IPS DF 6.9 (cell line): ENCODE measurements at places on chromosomes 16 and 17.

DNA sequence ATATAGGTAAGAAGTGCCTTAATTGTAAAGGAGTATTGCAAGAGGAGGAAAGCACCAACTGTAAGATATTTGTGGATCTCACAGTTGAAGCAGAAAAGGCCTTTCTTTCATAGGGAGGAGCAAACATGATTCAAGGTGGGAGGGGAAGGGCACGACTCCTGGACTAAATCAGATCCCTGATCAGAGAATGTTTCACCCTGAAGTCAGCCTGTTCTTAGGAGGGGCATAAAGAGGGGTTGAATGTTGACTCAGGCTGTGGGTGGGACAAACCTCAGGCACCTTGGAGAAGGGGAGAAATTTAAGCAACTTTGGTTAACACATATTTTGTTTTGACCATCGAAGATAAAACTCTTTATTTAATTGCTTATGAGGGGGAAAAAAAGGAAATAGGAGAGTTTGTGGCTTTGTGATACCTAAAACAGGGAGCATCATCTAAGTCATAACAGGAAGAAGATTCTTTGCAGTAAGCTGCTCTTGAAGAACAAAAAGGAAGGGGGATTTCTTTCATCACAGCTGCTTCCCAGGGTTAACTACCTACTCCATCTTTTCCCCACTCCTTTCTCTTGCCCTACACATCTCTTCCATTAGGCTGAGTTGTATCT is 158.6 kb upstream of the ZNF267 start:
- no peaks in the 10 kb centered on the region for H3K36me3 ChIP-seq
- H3K27me3 ChIP-seq: no peaks in the 10 kb centered on the region
- no peaks in the 10 kb centered on the region; the same call in 1 of the 2 replicates for H3K4me1 ChIP-seq
- H3K4me3 ChIP-seq: no peak overlapping the region
- no peak for DNase-seq

DNA sequence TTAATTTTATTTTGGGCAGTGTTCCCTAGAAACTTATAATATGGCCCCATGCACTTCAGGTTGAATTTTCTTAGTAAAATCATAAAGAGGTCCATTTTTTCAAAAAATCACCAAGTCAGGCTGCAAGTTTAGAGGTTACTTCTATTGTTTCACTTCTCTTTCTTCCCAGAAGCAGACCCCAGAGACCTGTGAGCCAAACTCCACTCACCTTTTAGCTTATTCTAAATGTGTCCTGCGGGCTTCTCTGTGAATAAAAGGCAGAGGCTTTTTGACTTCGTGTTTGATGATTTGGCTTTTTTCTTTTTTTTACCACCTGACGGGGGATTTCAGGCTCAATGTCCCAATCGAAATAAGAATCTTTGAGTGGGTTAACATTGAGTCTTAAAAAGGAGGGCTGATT is 7.4 kb downstream of the PRKCB start:
- no peak overlapping the region for H3K4me3 ChIP-seq
- no peaks in the 10 kb centered on the region for H3K27me3 ChIP-seq
- H3K27ac ChIP-seq: no peak overlapping the region
- H3K36me3 ChIP-seq: no peaks in the 10 kb centered on the region
- DNase-seq: no peak

DNA sequence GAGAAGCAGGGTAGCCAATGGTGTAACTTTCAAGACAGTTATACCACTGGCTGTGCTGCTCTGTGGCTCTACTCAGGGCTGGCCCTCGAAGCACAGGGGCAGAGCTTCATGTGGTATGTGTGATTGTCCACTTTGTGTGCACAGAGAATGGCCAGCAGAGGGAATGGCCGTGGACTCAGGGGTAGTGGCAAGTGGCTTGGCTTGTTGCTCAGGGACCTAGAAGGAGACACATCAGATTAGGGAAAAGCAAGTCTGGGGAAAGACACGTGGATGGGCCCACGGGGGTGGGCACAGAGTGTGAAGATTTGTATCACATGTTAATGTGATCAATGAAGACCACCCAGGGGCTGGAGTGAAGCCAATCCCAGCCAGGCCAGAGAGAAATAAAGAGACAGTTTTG is 20.0 kb upstream of the XYLT2 start:
- no peak overlapping the region for H3K27ac ChIP-seq
- no peak for DNase-seq
- no peak overlapping the region for H3K4me3 ChIP-seq
- no peaks in the 10 kb centered on the region for H3K36me3 ChIP-seq
- H3K4me1 ChIP-seq: no peaks in the 10 kb centered on the region
- no peaks in the 10 kb centered on the region for H3K27me3 ChIP-seq

DNA sequence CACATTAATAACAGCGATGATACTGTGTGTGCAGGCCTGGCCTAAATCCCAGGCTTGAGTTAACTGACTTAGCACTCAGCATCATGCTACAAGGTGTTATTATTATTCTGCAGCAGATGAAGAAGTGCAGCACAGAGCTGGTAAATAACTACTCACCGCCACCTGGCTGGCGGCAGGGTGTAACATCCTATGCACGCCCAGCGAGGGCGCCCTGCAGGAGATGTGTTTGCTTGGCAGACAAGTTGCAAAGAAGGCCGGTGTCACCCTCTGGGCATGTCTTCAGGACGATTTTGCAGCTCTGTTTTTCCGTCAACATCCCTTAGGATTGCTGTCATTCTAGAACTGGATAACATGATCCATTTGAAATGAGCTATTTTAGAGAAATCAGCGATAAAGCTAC is 30.1 kb downstream of the DNAH9 start:
- H3K4me1 ChIP-seq: no peaks in the 10 kb centered on the region
- H3K36me3 ChIP-seq: no peaks in the 10 kb centered on the region
- no peak overlapping the region for H3K4me3 ChIP-seq
- H3K27ac ChIP-seq: no peak overlapping the region

DNA sequence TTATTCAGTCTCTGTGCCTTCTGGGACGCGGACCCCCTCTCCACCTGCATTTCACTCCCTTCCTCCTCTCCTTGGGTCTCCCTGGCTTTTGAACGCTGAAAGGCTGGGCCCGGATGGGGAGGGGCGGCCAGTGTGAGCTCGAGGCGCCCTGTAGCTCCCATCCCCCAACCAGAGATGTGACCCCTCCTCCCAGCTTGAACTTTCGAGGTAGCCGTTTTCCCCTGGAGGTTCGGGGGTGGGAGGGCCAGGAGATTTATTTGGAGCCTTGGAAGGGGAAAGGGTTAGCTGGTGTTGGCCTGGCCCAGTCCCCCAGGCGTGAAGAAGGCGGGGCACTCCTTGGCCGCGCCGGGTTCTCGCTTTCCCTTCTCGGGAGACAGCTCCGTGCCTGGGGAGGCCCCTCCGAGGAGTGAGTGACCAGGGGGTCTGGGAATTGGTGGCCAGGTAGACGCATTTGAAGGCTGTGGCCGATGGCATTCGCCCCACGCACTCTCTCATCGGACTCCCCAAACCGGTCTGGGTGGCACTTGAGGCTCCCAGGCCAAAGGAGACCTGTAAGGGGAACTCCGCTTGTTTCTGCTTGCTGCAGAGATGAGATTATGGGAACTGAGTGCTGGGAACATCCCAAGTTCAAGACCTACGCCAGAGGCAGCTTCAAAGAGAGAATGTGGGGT is 942 bp downstream of the LDAF1 start:
- H3K4me1 ChIP-seq: no peaks in the 10 kb centered on the region
- H3K36me3 ChIP-seq: peaks cover 8% of the 10 kb centered on the region; the same call in 1 of the 2 replicates
- peak overlapping the region; percentile 80; the same call in 1 of the 2 replicates for H3K4me3 ChIP-seq
- DNase-seq: no peak

DNA sequence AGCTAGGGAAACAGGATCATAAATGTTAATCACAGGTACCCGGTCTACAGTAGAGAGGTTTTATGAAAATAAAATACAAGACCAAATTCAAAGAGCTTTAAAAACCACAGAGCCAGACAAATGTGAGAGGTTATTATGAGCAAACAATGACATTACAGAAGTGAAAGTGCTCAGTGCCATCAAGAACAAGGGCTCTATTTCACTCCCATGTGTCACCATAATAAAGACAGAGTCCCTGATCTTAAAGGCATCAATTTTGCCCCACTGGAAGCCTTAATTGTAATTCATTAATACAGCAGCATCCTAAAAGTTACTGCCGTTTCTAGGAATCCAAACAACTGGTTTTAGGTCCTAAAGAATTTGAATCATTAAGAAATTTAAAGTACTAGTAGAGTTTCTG is 43.7 kb upstream of the CDRT4 start:
- no peaks in the 10 kb centered on the region for H3K4me1 ChIP-seq
- H3K4me3 ChIP-seq: no peak overlapping the region
- no peak for DNase-seq
- H3K27ac ChIP-seq: no peak overlapping the region

DNA sequence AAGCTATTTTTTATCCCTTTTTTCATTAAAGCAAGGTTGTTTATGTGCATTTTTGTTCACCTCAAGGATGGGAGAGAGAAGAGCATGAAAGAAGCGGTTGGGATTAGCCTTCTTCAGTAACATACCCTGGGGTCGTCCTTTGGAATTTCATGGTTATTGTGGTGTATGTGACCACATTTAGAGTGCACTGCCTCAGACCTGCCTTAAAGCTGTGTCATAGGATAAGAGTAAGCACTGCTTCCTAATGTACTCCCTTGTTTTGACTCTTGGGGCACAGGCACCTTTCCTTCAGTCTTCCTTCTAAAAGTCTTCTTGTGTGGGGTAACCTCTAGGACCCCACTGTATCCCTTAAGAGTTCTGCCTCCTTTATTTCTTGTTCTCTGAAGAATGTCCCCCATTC is 28.9 kb downstream of the TNRC6A start:
- no peaks in the 10 kb centered on the region for H3K27me3 ChIP-seq
- no peak overlapping the region for H3K4me3 ChIP-seq
- H3K36me3 ChIP-seq: no peaks in the 10 kb centered on the region; the same call in 1 of the 2 replicates
- H3K4me1 ChIP-seq: no peaks in the 10 kb centered on the region; the same call in 1 of the 2 replicates

DNA sequence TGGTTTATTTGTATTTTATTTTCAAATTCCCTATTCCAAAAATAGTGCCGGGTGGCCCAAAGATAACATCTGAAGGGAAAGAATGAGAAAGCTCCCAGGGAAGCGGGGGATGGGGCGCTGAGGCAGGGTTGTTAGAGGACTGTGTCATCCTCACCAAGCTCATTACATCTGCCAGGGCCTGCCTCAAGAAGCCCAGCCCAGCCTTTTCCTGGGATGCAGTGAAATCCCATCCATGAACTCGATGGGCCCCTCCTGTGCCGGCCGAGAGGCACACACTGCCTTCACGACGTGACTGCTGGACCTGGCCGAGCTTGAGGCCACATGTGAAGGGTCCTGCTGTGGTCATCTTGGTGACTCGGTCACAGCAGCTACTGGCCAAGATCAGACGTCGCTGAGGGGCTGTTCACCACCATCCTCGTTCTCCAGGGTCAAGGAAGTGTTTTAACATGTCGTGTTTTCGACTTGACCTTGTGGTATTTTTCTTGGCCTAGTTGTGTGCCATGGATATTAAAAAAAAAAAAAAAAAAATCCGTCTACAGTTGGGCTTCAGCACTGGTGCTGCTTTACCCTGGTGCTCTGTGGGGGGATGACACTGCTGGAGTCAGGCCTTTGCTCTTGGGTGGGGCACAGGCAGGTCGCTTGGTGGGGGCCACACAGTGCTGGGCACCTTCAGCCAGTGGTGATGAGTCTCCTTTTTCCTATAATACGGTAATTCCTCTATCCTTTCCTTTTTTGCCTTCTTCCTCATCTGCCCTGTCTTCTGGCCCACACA is 4.9 kb downstream of the TIMM22 start:
- no peaks in the 10 kb centered on the region for H3K27me3 ChIP-seq
- H3K36me3 ChIP-seq: peaks cover 12% of the 10 kb centered on the region

DNA sequence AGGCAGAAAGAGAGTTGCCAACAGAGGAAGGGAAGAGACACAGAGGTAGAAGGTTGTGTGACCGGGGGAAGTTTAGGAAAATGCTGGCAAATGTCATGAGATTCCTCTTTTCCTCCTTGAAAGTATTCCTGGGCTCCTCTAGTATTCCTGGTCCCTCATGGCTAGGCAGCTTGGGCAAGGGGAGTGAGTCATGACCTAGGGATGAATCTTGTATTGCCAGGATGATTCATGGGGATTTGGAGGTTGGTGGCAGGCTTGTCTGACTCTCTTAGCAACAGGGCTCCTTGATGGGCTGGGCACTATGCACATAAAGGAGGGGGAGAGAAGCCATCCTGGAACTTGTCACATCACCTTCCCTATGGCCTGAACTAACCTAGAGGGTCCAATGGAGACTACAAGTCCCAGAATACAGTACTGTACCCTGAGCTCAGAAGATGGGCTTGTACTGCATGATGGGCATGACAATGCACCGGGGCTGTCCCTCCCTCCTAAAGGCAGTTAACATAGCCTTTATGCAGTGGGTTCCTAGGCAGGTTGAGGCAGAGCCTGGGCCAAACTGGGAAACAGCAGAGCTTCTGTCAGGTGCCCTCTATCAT is 2.1 kb upstream of the SEZ6 start:
- H3K4me3 ChIP-seq: no peak overlapping the region
- H3K36me3 ChIP-seq: no peaks in the 10 kb centered on the region
- H3K27me3 ChIP-seq: peaks cover 6% of the 10 kb centered on the region; the same call in 1 of the 2 replicates
- H3K27ac ChIP-seq: no peak overlapping the region
- DNase-seq: no peak

- no peaks in the 10 kb centered on the region for H3K36me3 ChIP-seq
- H3K4me1 ChIP-seq: no peaks in the 10 kb centered on the region
- no peak for DNase-seq
- no peak overlapping the region for H3K4me3 ChIP-seq
- no peak overlapping the region for H3K27ac ChIP-seq
- no peaks in the 10 kb centered on the region for H3K27me3 ChIP-seq
Observed at GRCh38 chr17:17380145-17380925, 77.2 kb downstream of the NT5M start.

DNA sequence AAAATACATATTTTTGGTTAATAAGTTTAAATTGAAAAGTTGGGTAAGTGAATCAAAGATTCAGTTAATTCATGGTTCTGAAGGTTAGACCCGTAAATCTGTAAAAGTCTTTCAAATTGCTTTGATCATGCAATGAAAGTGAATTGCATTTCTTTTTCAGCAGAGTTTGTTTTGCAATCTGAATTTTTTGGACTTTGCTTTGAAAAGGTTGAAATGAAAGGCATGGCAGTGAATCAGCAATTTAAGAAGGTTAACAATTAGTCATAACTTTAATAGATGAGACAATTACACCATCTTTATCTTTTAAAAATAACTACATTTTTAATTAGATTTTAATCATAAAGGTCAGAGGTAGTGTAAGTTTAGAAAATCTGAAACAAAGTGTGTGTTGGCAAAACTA is 310.9 kb upstream of the KCNJ16 start:
- no peaks in the 10 kb centered on the region for H3K27me3 ChIP-seq
- no peaks in the 10 kb centered on the region for H3K36me3 ChIP-seq
- H3K27ac ChIP-seq: no peak overlapping the region
- no peak overlapping the region for H3K4me3 ChIP-seq

- no peak overlapping the region for H3K27ac ChIP-seq
- no peaks in the 10 kb centered on the region for H3K36me3 ChIP-seq
- H3K4me1 ChIP-seq: peaks cover 1% of the 10 kb centered on the region; the same call in 1 of the 2 replicates
Observed at GRCh38 chr16:87570572-87570937, 31.8 kb upstream of the JPH3 start.

GRCh38 chr17:18258356-18259038 is at the start of gene FLII:
Gene FLII, minus strand, starts transcription at chr17:18258738. Its CDS starts 48 bp downstream, at chr17:18258690.
- H3K36me3 ChIP-seq: peaks cover 24% of the 10 kb centered on the region
- H3K4me3 ChIP-seq: peak within 1 kb of the TSS; percentile 92
- no peak within 1 kb of the TSS for H3K27ac ChIP-seq
- peaks cover 6% of the 10 kb centered on the region for H3K4me1 ChIP-seq
